ENCODE measurements at places on chromosomes 6 and 20. TPM values are rescaled to one million over a fixed set of nuclear protein-coding genes. Genes with fewer than 3 reads are reported as not detected.

Gene ZSCAN23
- 11.2 TPM for total RNA-seq

Gene PKIB
- total RNA-seq = 3.5 TPM

Gene PDSS2
- total RNA-seq = 17.4 TPM

- DNase-seq = no peak
These were observed 228.8 kb downstream of the TTLL2 start for GRCh38 chr6:167553736-167554119.

- no peak for DNase-seq
These were observed 356.9 kb upstream of the MARCKS start for GRCh38 chr6:113500221-113500620.

DNA sequence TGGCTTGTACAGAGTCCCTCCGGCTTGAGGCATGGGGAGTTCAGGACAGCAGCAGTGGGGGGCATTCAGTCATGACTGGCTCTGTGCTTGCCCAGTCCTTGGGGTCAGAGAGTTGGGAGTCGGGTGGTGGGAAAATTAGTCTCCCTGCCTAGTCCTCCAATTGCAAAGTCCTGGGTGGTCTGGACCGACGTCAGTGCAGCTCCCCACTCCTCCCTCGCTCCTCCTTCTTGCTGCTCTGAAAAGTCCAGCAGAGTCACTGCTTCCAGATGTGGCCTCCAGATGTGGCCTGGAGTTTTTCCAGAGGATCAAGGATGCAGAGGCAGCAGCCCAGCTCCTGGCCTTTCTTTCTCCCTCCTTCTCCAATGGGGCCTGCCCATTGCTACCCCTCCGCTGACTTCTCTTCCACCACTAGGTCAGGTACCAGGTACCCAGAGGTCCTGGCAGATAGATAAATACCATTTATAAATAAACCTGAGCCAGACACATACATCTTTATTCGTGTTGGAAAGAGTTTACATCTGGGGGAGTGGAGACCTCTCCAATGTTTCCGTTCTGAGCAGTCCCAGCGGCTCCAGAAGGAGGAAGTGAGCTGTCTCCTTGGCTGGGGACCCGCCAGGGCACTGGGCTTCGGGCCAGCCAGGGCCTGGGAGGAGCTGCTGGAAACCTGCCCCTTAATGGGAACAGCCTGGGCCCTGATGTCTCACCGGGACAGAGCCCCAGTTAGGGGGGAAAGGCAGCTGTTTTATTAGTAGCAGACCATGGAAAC is 49.0 kb upstream of the RNF24 start:
- DNase-seq = peak; percentile 89

Gene FAM217A
- total RNA-seq = not detected

DNA sequence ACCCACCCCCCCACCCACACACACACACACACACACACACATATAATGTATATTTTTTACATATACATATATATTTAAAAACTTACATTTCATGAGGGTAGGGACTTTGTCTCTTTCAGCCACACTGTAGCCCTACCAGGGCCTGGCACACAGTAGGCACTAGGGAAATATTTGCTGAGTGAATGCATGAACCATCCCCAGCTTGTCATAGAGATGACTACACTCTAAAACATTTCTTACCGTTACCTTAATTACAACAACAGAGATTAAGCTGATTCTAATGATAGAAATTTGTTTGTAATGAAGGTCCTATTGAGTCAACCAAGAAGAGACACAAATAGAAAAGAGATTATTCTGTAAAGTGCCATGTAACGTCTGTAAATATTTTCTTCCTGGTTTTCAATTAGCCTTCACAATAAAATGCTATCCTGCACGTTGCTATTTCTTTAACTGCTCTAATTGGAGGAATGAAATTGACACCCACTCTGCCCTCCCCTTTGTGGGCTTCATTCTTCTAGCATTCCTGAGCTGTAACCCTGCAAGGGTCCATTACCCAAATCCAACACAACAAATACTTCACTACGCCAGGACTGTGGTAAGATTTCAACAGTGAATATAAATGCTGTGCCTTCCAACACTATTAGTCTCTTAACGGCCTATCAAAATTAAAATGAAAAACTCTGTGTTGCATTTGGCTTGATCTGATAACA is 30.8 kb downstream of the SIM1 start:
- no peak for DNase-seq

DNA sequence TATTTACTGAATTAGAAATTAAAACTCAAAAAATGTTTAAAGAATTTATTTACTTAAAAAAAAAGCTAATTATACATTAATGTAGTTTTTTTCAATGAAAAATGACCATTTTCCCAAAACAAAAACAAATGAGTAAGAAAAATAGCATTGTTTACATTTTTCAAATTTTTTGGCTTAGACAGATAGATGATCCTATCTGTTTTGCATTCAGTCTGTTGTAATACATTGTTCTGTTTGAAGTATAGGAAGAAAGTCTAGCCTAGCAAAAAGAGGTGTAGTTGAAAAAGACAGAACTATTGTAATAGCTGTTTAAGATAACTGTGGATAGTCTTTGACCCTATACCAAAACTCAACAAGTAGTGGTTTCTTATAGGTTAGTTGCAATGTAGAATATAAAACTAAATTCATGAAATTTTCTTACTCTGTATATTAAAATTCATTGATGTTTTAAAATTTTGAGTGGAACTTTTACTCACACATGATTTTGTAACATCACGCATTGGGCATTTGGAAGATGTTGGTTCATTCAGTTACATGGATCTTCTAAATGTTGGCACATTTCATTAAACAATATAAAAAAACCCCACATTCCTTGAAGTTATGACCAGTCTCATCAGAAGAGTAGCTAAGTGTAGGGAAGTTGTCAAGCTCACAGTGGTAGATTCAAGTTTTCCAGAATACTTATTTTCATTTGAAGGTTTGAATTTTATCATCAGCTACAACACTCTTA is 62.0 kb downstream of the KCNS1 start:
- DNase-seq = no peak

- no peak for DNase-seq
These were observed 167.9 kb downstream of the ZDHHC14 start for GRCh38 chr6:157548635-157549467.

- peak; percentile 55 for DNase-seq
These were observed 25.8 kb upstream of the TMEM217 start for GRCh38 chr6:37283671-37284151.

GRCh38 chr6:158256746-158257424 is 55.4 kb upstream of the TULP4 start:
- no peak for DNase-seq

Gene ATF6B
- total RNA-seq = 121 TPM

GRCh38 chr20:37314099-37314498 is 24.6 kb downstream of the MANBAL start:
- DNase-seq = no peak

DNA sequence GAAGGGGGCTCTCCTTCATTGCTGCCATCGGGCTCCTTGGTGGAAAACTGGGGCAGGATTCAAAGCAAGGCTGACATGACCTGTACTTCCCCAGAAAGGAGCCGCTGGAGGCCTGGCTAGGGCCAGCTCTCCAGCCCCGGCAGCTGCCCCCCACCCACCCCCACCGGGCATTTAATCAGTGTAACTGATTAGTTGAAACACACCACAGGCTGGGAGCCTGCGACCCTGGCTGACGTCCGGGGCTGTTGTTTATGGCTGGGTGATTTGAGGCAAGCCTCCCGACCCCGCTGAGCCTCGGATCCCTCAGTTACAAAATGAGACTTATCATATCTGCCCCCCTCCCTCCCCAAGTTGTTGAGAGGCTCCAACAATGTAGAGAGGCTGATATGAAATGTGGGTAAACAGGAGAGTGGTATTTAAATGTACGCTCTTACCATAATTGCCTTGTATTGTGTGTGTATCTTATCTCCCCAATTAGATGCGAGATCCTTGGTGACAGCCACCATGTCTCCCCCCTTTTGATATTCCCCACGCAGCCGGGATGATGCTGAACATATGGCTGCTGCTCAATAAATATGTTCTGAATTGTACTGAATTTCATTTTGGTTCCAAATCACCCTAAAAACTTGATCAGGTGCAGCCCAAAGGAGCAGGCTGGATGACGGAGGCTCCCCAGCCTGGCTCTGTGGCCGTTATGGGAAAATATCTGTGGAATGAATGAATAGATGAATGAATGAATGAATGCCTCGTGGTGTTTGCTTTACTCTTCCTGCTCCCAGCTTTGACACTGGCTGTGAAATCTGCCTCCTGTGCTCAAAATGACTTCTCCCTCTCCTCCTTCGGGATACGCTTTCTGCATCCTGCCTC is 31.8 kb upstream of the APCDD1L start:
- DNase-seq = no peak

Gene RBM12
- total RNA-seq = 133 TPM

- no peak for DNase-seq
These were observed 170.1 kb downstream of the KIF6 start for GRCh38 chr6:39555136-39555535.

- DNase-seq = no peak
These were observed 822.1 kb downstream of the TENT5A start for GRCh38 chr6:80930376-80930775.

Gene GOPC
- 28.6 TPM for total RNA-seq

DNA sequence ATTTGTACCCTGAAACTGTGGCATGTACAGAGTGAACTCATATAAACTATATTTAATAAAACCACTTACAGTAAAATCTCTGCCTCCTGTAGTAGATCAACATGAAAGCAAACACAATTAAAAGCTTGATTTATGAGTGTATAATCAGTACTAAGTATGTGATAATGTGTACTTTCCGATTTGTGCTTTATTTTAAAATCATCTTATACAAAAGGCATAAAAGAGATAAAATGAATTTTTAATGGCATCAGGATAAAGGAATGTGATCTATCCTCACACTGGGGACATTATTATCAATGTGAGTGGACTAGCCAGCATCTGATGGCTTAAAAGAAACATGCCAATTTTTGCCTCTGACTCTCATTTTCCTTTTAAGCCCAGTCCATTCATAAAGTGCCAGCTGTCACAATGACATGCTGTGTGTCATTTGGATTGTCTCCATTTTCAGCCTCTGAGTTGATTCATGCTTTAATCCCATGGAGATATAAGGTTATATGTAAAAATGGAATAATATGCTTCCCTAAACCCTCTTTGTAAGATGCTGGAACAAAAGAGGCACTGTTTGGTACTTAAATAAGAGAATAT is 831.6 kb upstream of the EYS start:
- no peak for DNase-seq

- DNase-seq = no peak
These were observed 27.5 kb downstream of the PXDC1 start for GRCh38 chr6:3723966-3724365.

DNA sequence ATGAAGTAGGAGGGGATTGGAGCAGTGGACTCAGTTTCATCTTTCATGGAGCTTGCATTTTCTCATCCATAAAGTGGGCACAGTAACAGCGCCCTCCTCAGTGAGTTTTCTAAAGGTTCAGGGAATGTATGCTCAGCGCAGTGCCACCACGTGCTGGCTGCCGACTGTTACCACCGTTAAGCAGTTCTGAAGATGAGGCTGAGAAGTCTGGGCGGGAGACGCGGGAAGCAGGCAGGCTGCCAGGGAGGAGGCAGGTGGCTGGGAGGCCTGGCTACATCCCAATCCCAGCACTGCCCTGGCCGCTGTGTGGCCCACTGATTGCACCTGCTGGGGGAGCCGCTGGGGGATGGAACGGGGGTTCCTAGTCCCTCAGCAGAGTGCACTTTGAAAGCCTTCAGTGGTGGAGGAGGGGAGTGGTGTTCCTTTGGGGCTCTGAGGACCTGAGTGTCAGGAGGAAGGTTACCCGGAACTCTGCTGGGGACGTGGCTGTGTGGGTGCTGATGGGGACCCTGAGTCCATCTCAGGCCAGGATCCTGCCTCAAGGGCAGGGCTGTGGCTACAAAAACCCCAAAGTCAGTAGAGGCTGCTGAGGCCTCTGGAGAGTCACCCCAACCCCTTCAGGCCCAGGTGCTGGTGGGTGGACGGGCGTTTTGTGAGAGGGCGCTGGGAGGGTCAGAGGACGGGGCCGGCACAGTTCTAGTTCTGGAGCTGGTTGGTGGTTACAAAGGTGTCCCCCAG is 28.0 kb upstream of the PHACTR3 start:
- DNase-seq = no peak

GRCh38 chr20:36231331-36231730 is 4.9 kb upstream of the AAR2 start:
- DNase-seq = no peak

Gene TMEM151B
- total RNA-seq = not detected

DNA sequence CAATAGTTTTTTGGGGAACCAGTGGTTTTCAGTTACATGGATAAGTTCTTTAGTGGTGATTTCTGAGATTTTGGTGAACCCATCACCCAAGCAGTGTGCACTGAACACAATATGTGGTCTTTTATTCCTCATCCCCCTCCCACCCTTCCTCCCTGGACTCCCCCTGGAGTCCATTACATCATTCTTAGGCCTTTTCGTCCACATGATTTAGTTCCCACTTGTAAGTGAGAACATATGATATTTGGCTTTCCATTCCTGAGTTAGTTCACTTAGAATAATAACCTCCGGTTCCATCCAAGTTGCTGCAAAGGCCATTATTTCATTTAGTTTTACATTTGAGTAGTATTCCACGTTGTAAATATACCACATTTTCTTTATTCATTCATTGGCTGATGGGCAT is 28.3 kb downstream of the RPP40 start:
- no peak for DNase-seq

GRCh38 chr6:41177287-41177686 is 14.4 kb upstream of the TREM2 start:
- no peak for DNase-seq

Gene TPD52L1
- total RNA-seq = 54.8 TPM

Gene SHLD1
- total RNA-seq = 13.9 TPM

Gene LINC00237
- not detected for total RNA-seq

DNA sequence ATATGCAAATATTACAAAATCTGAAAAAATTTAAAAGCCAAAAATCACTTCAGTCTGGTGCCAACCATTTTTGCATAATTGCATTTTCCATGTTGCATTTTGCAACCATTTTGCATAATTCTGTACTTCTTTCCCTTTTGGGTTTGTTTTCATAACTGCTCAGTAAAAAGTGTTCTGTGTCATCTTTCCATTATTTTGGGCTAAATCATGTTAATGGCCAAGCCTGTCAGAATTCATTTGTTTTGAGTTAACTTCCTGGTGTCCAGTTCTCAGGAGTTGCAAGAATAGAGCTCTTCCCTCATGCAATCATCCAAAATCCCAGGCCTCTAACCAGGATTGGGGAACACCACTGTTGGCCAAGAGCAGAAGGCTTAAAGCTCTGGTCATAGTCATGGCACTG is 133.6 kb downstream of the MTHFD1L start:
- no peak for DNase-seq

Gene ADGRF1
- 70.0 TPM for total RNA-seq

DNA sequence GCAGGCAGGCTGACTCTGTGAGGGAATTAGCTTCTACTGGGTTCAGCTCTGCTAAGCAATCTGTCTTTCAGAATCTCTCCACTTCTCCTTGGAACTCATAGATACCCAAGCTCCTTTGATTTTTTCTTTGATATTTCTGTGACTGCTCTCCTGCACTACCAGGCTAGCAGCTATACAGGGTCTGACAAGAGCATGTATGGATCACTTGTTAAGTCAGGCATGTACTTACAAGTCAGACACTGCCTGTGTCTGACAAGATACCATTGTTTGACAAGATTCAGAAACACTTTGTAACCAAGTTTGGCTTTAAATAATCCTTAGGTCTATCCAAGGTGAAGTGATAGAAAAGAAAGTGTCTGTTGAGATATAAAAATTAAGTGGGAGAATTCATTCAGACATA is 79.5 kb downstream of the SESN1 start:
- DNase-seq = no peak

GRCh38 chr6:169722362-169723199 is 1.7 kb downstream of the PHF10 start:
- DNase-seq = no peak

Gene OSTM1
- 40.3 TPM for total RNA-seq
